T-cell (primary cell): ENCODE measurements at places on chromosomes 7 and 10.

GRCh38 chr10:102185272-102185671, 33.1 kb downstream of the NOLC1 start:
- DNase-seq = no peak

DNA sequence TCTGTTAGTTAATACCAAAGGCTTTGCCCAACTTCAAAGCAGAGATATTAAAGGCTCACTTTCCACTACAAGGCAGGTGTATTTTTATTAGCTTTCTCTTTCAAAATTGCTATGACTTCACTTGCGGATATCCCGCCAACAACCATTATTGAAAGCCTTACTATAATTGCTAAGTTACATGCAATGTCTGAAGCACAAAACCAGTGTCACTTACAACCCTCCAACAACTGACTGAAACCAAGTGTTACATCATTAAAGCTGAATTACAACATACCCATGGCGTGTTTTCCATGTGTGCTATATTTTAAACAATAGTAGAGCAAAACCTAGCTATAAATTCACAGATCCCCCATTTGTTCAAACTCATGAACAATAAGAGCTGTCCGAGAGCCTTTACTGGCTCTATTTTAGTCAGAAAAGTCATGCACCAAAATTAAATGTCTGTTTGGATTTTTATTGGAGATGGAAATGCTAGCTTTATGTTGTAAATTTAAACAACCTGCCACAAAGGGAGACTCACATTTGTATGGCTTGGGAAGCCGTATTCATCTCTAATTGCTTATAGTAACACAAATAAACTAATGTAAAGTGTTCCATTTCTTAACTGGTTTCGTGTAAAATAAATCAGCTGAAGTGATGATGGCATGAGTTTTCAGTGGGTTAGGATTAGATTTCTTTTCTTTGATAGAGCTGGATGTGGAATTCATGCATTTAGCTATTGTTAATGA, 227.1 kb downstream of the AGMO start:
- no peak for DNase-seq

GRCh38 chr7:151247611-151248345, 716 bp downstream of the SMARCD3 start:
- DNase-seq = no peak

DNA sequence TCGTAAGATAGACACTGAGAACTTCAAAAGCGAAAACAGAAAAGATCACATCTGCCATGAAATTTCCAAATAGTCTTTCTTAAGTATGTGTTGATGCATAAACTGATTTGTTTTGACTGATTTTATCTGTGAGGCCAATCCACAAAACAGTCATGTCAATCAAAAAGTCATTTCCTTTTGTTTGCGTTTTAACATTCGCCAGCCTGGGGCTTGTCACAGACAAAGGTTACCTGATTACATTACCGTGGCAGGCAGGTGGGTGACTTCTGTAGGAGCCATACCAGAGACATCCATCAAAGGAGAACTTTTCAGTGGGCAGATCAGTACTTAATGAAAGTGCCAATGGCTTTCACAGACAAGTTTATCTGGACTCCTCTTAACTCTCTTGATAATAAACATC, 45.5 kb upstream of the BET1 start:
- no peak for DNase-seq

- no peak for DNase-seq
Measured at GRCh38 chr10:17062493-17062892, 67.1 kb downstream of the CUBN start.

GRCh38 chr10:81177651-81178244, 640.0 kb downstream of the SH2D4B start:
- no peak for DNase-seq

DNA sequence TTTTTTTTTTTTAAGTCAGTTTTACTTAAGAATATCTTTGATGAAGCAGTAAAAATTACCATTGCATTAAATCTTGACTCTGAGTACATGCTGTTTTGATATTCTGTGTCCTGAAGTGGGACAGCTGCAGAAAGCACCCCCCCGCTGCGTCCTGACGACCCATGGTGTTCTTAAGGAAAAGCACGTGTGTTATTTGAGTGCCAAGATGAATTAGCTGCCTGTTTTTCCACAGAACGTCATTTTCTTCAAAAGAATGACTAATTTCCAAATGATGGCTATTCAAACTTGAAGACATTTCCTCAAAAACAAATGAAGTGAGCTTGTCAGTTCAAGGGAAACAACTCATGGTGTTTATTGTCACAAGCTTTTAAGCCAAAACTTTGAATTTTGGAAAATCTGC, 45.9 kb downstream of the CREM start:
- no peak for DNase-seq

DNA sequence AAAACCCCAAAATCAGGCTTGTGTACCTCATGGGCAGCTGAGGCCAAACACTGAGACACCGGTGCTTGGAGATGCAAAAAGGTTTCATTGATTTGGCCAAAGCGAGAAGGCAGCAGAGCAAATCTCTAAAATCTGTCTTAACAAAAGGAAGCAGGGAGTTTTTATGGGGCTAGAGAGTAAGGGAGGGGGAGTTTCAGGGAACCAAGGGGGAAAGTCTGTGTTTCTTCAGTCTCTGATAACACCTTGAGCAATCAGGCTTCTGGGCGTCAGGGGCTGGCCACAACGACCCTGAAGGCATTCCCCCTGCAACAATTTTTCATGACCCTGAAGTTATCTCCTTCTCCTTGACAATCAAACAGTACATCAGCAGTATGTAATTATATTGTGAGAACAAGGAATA, 2.7 kb upstream of the ZNF786 start:
- DNase-seq = no peak
